ENCODE measurements at places on chromosomes 6 and 20.

- DNase-seq: no peak
These were observed 28.9 kb upstream of the MTRF1L start for GRCh38 chr6:153031335-153031955.

GRCh38 chr6:150734235-150734634, 131.3 kb upstream of the MTHFD1L start:
- DNase-seq: no peak

DNA sequence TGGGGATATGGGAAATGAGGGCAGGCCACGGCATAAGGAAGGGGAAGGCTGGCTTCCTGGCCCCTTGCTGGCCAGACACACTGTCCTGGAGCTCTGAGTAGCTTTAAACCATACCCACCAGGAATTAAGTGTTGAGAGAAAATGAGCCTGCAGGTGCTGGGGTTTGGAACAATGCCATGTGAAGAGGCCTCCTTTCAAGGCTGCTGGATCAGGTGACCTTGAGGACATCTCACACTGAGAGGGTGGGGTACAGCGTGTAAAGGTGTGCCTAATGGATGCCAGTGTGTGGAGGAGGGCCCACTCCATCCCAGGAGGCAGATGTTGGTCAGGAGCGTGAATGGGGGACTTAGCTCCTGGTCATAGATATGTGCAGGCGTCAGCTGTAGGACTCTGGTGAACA, 74.8 kb upstream of the MLN start:
- no peak for DNase-seq

DNA sequence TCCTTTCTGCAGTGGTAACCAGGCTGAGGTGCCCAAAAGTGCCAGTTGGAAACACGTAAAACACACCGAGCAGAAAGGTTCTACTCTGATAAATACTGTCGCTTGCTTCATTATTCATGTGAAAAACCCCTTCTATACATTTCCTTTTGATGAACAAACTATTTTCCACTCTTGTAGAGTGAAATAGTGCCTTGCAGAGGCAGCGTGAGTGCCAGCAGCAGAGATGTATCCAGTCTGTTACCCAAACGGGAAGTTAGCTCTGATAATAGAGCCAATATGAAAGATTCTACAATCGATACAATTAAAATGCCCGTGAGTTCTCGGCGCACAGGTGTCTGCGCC, 1.5 kb downstream of the ZBTB46 start:
- DNase-seq: no peak

Measured in lower leg skin (tissue), 4 donors.